ENCODE measurements at places on chromosomes 2 and 18. TPM values are rescaled to one million over a fixed set of nuclear protein-coding genes. Genes with fewer than 3 reads are reported as not detected.

MCM6 gene
- 4.1 TPM for total RNA-seq

- DNase-seq, result no peak
These were observed 70.6 kb upstream of the ASAP2 start for GRCh38 chr2:9135822-9136558.

GRCh38 chr2:240301256-240301795 is 134.1 kb upstream of the GPC1 start:
- no peak for DNase-seq

DNA sequence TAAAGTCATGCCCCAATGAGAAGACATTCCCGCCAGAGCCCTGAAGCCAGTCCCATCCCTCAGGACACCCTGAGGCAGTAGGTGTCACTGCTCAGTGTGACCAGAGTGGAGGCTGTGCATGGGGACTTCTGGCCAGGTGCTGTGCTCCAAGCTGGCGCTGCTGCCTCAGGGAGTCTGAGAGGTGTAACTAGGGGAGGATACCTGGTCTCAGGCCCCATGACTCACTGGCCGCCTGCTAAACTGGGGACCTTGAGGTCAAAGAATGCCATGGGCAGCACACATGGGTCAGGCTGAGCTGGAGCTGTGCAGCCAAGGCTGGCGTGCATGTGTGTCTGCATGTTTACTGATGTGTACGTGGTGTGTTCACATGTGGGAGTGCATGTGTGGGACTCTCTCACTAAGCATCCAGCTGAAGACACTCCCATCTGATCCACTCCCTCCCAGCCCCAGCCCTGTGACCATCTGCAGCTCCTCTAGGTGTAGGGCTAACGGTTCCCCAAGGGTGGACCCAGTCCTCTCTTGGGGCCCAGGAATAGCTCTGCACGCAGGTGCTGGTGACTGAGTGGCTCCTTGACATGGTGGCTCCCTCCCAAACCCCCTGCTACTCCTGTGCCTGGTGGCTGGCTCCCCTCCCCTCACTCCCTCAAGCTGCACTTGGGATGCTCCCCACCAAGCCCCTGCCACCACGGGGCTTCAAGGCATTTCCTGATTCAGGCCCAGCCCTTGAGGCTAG is 16.5 kb downstream of the HS6ST1 start:
- peak; percentile 15 for DNase-seq

DNA sequence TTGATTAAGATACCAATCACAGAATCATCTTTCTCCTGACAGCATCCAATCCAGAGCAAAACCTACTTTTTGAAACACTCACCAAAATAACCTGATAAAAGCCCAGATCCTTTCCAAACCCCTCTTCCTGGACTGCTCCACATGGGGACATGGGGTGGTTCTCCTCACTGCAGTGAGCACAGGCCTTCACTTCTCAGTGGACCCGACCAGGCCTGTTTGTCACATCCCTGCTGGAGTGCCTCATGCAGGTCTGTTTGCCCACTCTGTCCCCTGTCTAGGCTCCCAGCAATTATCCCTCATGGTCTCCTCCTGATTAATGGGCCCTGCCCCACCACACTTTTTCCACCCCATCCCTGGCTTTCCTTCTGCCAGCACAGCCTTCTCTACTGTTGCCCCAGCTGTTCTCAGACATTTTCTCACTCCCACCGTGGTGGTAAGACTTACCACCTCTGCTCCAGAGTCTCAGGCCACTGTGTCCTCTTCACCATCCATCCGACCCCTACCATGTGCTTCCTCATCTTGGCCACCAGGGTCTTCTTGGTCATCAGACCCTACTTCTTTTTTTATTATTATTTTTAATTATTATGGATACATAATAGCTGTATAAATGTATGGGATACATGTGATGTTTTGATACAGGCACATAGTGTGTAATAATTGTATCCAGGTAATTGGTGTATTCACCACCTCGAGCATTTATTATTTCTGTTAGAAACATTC is 21.1 kb downstream of the MRPL30 start:
- DNase-seq, result no peak

DNA sequence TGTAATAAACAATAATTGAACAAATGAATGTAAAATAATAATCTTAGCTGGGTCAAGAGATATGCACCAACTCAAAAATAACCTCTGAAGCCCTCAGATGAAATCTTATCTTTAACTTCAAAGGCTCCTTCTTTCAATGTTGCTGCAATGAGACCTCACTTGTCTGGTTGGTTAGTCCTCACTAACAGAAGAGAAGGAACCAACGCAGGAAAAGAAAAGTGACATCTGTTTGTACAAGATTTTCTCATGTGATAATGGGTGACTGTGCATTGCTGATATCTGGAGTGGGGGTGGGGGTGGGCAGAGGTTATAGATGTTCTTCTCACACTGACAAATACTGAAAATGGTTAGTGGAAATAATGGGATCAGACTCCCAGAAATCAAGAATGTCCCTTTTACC is 2.6 kb downstream of the SCN7A start:
- no peak for DNase-seq

GRCh38 chr2:71275939-71276310 is 49.0 kb upstream of the PAIP2B start:
- DNase-seq, result no peak

DNA sequence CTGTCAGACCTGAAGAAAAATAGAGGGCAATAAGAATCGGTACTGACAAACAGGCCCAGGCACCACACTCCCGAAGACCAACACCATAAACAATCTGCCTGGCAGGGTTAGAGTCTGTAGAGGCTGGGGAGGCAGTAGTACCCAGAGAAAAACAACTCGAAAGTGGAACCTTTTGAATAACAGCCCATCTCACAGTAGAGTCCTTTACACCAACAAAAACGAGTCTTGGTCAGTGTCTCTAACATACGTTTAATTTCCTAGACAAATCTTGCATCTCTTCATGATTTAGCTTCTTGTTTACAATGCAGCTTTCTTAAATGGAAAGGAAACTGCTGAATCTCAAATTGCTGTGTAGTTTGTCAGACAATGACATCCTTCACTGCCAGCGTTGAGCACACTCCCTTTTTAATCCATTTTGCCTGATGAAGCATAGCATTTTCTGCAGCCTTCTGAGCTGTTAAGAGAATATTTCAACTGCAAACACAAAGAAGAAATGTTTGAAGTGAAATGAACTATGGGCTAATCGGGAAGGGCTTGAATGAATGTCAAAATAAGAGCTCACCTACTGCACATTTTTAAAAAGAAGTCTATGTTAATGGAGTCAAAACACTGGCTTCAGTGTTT is 73.1 kb upstream of the DSG1 start:
- no peak for DNase-seq

DSG1 gene
- 0.77 TPM for total RNA-seq

GRCh38 chr2:97669448-97669847 is at the start of gene C2orf92:
Gene C2orf92, plus strand, starts transcription at chr2:97669713. Its CDS starts 76 bp downstream, at chr2:97669789.
- DNase-seq, result no peak

RBM44 gene
- total RNA-seq, result 0.32 TPM

POTEC gene
- not detected for total RNA-seq

- no peak for DNase-seq
These were observed 524 bp downstream of the ANKRD30B start for GRCh38 chr18:14748496-14748895.

- no peak for DNase-seq
These were observed 16.2 kb downstream of the C2orf76 start for GRCh38 chr2:119350311-119350998.

DNA sequence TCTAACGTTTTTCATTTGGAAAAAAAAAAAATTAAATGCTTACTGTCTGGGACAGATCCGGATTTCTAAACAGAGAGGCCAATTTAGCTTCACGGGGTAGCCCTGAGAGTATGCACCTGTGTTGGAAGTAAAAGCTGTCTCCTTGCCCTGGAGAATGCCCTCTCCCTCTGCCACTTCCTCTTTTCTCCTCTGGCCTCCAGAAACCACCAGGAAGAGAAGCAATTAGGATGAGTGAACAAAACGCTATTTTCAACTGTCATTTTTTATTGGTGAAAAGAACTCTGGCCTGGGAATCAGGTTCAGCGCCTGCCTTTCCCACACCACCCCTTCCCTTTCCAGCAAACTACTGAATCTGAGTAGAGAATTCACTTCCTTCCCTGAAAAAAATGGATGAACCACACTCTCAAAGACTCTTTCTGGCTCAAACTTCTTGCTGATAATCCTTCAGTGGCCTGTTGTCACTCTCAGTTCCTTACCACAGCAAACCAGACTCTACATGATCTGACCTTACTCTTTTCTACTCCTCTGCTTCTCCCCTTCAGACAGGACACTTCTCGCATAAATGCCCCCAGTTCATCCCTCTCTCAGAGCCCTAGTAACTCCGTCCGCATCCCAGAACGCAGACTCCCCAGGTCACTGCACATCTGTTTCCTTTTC is 29.8 kb downstream of the KLF7 start:
- DNase-seq, result no peak

GRCh38 chr18:36328385-36328858 is 30.9 kb downstream of the FHOD3 start:
- no peak for DNase-seq

DNA sequence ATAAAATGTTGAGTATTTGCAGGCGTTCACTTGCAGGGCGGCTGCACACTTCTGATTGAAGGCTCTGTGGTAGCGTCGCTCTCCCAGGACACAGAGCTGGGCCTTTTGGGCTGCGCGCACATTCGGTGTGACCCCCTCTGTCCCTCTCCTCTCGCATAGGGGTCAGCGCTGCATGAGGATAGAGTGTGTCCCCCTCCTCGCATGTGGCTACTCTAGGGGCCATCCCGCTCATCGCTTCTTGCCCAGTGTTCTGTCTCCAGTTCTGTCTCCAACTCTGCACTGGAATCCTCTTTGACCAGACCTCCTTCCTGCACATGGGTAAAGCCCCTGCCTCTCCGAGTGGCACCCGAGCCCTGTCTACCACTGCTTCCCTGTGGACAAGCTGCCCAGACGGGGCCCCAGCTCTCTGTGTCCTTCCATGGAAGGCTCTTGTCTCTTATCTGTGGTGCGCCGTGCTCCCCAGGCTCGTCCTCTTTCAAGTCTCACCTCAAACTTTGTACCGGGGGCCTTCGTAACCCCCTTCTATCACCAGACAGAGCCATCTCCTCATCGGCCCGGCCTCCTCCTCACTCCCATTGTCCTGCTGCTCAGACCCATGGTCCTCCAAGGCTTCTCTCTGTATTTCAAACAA is 278.0 kb upstream of the HDAC4 start:
- no peak for DNase-seq

GRCh38 chr2:41933585-41934320 is 114.1 kb upstream of the PKDCC start:
- DNase-seq, result no peak

- DNase-seq, result no peak
These were observed 123.8 kb downstream of the CAPN13 start for GRCh38 chr2:30683236-30683956.

GRCh38 chr2:32291746-32292145 is 14.0 kb downstream of the YIPF4 start:
- DNase-seq, result no peak

DNA sequence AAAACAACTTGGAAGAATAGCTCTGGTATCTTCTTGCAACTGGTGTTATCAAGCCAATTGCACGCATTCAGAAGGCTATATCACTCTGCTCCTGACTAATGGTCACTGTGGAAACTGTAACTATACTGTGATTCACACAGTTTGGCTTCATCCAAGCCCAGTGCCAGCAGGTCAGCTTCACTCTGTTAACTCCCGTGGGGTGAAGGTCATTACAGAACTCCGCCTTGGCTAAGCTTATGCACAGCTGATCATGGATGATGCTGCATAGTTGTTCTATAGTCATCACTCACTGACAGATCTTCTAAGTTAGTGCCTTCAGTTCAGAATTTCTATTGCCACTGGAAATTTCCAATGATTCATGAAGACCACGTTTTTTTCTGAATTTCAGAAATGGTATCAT is 497.2 kb upstream of the NETO1 start:
- DNase-seq, result no peak

DNA sequence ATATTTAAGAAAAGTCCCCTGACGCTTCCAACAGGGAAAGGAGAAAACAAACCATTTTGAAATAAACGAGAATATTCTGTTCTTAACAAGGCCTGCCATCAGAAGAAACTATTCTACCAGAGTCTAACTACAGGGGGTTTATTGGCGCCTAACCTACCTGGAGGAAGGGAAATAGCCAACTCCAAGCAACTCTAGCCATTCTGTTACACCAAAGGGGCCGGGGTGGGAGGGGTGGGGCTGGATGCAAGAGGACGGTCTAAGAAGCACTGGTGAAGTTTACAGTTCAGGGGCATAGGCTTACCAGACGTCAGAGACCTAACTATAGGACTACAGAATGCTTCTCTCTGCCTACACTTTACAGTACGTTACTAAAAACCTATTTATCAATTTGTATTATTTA is 60.5 kb upstream of the GALNT5 start:
- DNase-seq, result no peak

DNA sequence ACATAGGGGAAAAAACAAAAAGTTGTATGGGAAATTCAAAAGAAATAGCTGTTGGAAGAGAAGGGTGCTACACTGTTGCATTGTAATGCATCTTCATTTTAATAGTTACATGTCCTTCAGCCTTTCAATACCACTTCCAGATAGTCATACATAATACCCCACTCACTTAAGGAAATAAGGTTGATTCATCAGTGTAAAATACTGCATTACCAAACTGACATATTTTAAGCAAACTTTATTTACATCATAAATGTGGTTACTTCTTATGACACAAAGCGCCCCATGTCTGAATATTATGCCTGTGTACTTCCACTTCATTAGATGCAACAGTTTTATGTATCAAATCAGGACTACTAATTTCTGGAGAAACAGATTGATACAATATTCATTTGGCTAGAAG is 4.5 kb downstream of the RBMS1 start:
- DNase-seq, result no peak

GRCh38 chr2:38653715-38654527 is 12.0 kb upstream of the GALM start:
- DNase-seq, result no peak

- DNase-seq, result no peak
These were observed 21.9 kb downstream of the MRPL35 start for GRCh38 chr2:86221066-86221684.

- DNase-seq, result peak; percentile 72
These were observed 460 bp upstream of the ZBTB7C start for GRCh38 chr18:48409591-48410094.

KIAA2012 gene
- total RNA-seq, result not detected

GRCh38 chr2:219019436-219019835 is 21.9 kb downstream of the CFAP65 start:
- DNase-seq, result no peak

DNA sequence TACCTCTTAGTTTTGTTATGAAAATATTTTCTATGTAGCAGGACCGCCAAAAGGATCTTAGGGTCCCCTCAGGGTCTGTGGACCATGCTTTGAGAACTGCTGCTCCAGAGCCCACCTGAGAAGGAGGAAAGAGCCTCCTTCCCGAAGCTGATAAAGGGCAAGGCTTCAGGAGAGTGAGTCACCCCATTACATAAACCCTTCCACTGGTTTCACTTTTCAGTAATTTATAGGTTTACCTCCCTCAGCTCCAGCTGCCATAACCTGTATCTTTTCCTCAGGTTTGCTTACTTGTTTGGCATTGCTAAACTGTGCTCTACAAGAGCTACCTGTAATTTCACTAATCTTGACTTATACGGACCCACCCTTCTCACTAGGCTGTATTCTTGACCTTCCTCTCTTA is 6.6 kb downstream of the TTLL4 start:
- DNase-seq, result no peak

ABHD1 gene
- total RNA-seq, result 2.0 TPM

All from left ventricle myocardium superior (tissue), 1 donor.